Stimulated activated CD4-positive, alpha-beta T cell treated with anti-CD3 and anti-CD28 coated beads, TNF-alpha, amount 100 ng/mL, for 1 hour (primary cell): ENCODE measurements at places on chromosomes 7 and 10.

DNA sequence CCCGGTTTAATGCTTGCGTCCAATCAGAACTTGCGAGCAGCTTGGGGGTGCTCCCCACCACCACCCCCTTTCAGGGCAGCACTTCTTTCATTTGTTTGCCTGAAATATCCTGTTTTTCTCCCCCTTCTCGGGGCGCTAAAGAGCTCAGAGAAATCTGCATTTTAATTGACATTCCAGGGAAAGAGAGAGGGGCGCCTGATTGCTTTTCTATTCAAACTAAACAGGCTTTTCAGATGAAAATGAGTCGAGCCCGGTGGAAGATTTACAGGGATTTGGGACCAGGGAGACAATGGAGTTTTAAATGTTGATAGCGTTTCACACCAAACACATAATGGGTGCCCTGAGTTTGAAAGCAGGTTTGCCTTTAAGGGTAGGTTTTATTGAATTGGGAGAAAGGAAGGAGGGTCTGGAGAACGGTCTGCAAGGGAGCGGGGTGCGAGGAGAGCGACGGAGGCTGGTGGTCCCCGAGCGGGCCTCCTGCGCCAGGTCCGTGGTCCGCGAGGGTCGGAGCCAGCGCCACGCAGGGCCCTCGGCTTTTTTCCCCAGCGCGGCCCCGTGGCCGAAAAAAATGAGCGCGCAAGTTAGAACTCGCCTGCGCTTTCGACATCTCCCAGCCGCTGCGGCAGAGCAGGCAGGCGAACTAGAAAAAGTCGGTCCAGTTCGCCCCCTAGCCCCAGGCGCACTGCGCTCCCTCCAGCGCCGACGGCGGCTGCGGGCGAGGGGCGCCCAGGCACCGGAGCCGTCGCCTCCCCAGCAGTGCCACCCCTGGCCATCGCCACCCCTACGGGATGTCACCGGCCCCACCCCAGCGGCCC lies 1.3 kb downstream of the FGFR2 start:
- DNase-seq, result no peak

- DNase-seq, result no peak
Observed at GRCh38 chr7:129670656-129671055, 59.1 kb downstream of the NRF1 start.

DNA sequence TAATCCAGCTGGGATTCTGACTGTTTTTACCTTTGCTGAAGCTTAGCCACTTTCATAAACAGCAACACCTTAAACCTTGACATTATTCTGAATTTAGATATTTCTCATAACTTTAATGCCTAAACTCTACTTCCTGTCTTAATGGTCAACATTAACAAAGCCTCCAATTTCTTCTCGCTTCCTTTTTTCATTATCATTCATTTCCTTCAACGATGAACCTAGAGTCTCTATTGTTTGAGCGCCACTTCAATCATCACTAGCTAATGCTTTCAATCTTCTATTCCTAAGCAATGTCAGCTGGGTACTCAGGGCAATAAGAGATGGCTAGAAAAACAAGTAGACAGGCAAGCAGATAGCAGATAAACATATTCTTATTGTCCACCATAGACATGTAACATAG lies 96.6 kb upstream of the TMEM196 start:
- no peak for DNase-seq

- peak; percentile 34 for DNase-seq
Observed at GRCh38 chr10:122565766-122566206, 5.2 kb downstream of the DMBT1 start.

- DNase-seq, result no peak
Observed at GRCh38 chr10:3264161-3264761, 91.7 kb upstream of the PITRM1 start.

DNA sequence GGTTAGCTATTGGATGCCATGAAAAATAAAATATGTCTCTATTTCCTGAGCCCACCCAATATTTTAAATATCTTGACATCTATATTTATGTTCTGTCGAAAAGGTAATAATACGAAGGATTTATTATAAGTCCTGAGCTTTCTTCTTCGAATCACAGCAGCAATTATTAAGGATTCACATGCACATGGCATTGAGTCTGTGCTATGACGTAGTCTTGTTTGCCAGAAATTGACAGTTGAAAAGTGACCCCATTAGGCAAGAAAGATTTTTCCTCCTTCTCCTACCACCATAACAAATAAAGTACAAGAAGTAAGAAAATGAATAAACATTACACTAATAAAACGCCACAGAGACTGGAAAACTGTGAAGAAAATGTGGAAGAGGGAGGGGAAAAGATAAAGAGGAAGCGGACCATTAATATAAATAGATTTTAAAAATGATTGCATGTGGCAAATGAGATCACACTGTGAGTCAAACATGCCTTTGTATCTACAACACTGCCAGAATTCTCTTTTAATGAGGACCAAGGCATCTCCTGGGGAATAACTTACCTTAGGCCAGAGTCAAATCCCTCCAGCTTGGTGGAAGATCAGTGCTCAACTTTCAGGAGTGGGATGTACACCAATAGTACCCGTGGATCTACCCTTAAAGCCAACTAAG lies 21.6 kb downstream of the FZD1 start:
- DNase-seq, result no peak

GRCh38 chr7:78616539-78616938 lies 818.0 kb downstream of the PHTF2 start:
- no peak for DNase-seq

DNA sequence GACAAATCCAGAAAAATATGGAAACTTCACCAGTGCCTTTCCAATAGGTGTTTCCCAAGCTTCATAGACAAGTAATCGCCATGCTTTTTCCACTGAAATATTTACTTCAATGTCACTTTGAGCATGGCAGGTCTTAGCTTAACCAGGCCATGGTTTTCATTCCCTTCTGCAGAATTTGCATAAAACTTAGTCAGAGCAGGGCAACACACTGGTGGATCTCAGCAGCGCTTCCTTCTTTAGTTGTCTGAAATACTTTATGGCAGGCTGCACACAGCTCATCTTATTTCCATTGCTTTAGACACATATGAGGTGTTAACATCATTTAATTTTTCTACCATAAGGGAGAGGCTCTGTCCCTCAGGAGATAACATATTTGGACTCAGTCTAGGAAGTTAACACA lies 102.9 kb upstream of the AHR start:
- DNase-seq, result no peak

- no peak for DNase-seq
Observed at GRCh38 chr10:17835688-17836087, 26.5 kb downstream of the MRC1 start.

DNA sequence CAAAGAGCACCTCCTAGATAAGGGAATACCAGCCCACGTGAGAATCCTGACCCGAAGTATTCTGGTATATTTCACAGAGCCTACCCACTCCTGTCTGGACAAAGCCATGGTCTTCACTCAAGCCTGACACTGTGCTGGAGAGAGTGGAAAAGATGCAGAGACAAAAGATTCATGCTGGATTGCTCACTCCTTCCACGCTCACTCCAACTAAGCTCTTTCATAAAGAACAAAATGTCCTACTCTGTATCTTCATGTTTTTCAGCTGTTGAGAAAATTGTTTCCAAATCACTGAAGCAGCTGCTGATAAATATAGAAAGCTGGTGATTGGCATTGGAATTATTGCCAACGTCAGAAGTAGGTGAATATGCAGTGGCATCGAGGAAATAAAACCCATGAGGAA lies 106.0 kb downstream of the ABLIM1 start:
- no peak for DNase-seq

DNA sequence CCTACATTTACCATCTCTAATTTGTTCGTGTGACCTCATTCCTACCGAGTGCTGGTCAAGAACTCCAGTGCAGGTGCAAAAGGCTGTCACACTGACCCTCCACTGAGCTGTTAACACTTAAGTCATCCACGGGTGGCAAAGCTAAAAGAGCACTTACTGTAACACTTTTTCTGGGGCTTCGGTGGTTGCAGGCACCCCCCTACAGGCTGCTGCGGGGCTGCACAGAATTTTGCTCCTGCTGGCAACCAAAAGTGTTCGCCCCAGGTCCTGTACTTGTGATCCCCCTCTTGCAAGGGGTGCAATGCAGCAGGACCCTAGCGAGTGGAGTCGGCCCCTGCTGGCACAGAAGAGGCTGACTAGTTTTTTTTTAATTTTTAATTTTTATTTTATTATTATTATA lies 298.9 kb upstream of the CNTNAP2 start:
- no peak for DNase-seq

- DNase-seq, result no peak
Observed at GRCh38 chr7:22040923-22041595, 95.4 kb upstream of the CDCA7L start.

GRCh38 chr10:11822026-11822756 lies 965 bp upstream of the PROSER2 start:
- DNase-seq, result no peak

- no peak for DNase-seq
Observed at GRCh38 chr10:130744631-130745030, 566.9 kb downstream of the TCERG1L start.

DNA sequence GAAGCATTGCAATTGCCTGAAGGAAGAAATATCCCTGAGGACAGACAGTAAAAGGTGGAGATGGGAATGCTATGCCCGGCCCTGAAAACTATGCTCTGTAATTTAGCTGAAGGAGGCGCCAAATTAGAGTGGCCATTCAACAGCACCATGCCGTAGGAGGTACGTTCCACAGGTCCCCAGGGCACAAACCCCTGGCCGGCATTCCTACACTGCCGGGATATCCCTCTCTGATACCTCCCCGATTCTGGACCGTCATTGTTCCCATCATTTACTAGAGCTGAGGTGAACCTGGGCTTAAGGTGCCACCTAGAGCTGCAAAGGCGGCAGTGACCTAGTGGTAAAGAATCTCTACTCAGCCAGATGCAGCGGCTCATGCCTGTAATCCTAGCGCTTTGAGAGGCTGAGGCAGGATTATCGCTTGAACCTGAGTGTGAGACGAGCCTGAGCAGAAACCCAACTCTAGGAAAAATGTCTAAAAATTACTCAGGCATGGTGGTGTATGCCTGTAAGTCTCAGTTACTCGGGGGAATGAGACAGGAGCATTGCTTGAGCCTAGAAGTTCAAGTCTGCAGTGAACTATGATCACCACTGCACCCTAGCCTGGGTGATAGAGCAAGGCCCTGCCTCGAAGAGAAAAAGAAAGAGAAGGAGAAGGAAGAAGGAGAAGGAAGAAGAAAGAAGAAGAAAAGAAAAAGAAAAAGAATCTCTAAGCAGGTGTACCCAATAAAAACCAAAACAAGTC lies 53.0 kb upstream of the TNKS2 start:
- DNase-seq, result no peak

DNA sequence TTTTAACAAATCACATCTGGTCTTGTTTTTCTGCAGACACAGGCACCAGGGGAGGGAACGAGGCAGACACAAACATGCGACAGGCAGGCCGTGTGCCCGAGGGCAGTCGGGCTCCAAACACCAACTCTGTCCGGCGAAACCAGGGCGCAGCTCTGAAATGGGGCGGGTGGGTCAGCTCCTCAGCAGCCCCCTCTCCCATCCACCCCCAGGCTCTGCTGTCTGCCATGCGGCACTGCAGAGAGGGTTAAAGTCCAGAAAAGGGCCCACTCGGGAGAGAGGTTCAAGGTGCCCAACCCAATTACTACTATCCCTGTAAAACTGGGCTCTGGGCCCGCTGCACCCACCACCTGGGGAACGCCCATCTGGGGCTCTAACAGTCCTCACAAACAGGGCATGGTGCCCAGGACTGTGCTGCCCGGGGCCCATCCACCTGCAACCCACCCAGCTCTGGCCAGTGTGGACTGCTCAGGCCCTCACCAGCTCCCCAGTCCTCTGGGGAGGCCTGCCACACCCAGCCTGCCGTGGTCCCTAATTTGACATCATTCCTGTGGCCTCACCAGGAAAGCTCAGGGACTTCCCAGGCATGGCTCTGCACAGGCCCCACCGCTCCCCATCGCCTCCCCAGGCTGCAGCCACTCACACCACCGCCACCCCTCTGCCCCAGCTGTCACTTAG lies 18.7 kb downstream of the YKT6 start:
- no peak for DNase-seq

GRCh38 chr10:7853226-7853842 lies 35.0 kb downstream of the TAF3 start:
- no peak for DNase-seq

- DNase-seq, result no peak
Observed at GRCh38 chr10:121288011-121288410, 310.2 kb downstream of the FGFR2 start.

GRCh38 chr10:75705426-75705825 lies 274.0 kb downstream of the LRMDA start:
- DNase-seq, result no peak

DNA sequence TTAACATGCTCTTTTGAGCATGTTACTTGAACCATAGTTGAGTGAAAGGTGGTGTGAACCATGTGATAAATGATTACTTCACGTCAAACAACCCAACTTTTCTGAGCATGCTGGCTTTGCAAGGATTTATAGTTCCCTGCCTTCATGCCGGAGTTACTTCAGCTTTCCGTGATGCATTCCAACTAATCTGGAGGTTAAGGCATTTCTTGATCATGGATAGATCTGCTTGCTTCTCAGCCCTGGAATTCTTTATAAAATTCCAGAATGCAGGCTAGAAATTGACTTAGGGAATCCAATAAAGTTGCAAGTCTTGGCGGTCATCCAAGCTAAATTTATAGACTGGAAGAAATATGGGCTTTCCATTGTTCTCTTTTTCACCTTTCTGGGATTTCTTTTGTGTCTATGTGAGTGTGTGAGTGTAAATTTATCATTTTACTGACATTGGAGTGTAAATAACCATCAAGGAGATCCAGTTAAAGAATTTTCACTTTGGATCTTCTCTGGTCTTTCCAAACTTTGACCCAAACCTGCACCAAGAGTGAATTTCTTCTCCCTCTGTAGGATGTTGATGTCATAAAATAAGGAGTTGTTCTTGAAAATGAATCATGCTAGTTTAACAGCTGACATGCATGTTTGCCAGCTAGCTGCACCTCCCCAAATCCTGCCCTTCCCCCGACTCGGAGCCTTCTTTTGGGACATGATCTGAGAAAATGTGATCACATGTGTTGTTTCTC lies 289.0 kb downstream of the TWIST1 start:
- no peak for DNase-seq

DNA sequence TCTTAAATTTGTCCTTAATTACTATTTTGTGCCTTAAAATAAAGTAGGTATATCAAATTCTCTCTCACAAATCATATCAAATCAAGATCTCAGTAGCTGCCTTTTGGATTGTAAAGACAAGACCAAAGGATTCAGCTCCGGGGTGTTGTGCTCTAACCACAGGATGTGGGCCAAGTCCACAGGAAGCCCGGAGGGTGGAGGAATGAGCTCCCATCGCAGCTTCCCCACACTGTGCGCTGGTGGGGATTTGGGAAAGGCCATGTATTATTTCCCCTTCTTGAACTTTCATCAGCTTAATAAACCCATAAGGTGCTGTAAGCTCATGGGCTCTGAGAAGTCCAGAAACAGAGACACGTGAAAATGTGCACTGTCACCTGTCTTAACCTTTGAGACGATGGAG lies 241.6 kb upstream of the TCERG1L start:
- no peak for DNase-seq

GRCh38 chr7:130021105-130021834 lies 29.9 kb downstream of the ZC3HC1 start:
- no peak for DNase-seq

- DNase-seq, result no peak
Observed at GRCh38 chr7:27775782-27776181, 35.8 kb downstream of the TAX1BP1 start.

- peak; percentile 43 for DNase-seq
Observed at GRCh38 chr7:50206453-50207250, 97.9 kb upstream of the IKZF1 start.

- no peak for DNase-seq
Observed at GRCh38 chr7:151208253-151208862, 1.9 kb downstream of the H2BK1 start.
